ENCODE measurements at places on chromosomes 4 and X.

DNA sequence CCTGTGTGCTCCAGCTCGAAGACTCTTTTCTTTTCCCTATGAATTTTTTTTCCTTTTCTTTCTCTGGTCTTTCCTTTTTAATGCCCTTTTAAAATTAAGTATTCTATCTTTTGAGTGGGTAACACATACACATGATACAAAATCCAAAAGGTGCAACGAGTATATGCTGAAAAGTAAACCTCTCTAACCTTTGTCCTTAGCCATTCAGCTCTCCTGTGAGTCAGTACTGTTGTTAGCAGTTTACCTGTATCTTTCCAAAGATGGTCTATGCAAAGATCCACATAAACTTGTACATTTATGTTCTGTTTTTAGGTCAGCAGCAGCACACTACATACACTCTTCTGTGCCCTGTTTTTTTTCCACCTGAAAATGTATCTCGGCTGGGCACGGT is 28.7 kb downstream of the SLC25A43 start:
- DNase-seq, result no peak

DNA sequence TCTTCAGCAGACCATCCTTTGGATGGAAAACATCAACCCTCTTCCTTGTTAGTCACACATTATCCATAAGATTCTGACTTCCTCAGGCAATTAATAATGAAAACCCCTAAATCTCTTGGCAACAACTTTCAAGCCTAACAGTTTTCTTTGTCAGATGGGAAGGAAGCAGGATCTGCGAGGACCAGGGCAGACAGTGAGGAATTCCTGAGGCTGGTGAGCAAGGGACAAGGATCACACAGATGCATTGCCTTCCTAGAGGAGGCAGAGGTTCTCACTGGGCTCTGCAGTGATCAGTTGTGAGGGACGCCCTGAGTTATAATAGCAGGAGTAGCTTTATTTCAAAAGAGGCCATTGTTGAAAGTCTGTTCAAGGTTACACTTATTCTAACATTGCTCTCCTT is 195.4 kb downstream of the SLIT2 start:
- DNase-seq, result no peak

DNA sequence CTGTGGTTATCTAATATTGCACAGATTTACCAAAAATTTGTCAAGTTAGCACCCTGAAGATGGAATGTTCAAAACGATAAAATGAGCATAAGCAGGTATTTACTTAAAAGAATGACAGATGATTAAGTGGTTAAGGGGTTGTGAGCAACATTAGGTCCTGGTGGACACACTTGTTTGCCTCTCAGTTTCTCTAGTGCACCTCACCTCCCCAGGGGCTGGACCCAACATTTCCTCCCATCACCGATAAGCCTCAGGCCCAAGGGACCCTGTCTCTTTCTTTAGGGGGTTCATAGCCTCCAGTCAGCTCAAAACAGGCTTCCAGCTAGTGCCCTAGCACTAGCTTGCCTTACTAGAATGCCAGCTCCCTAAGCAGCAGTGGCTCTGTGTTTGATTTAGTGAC is 88.0 kb downstream of the ATP11C start:
- no peak for DNase-seq

DNA sequence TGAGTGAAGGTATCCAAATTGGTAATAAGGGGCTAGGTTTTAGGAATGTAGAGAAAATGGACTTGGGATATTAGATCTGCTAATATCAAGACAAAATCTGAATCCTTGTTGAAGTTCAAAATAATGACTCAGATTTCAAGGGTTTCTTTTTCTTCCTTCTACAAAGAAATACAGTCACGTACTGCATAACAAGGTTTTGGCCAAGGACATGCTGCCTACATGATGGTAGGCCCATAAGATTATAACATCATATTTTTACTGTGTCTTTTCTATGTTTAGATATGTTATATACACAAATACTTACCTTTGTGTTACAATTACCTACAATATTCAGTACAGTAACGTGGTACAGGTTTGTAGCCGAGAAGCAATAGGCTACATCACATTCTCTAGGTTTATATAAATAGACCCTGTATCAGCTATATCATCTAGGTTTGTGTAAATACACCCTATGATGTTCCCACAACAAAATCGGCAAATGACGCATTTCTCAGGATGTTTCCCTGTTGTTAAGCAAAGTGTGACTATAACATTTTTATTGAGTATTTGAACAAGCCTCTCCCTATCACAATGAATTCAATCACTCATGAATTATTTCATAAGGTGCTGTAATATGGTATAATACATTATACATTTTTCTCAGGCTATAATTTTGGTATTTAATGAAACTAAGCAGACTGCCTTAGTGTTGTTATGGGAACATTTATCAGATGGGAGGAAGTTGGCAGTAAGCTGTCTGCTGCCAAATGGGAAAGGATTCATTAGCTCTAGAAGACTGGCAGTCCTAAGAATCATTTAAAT is 186.3 kb downstream of the PPP3CA start:
- no peak for DNase-seq

- DNase-seq, result no peak
Measured at GRCh38 chr4:99665983-99666382, 8.4 kb upstream of the C4orf54 start.
